ENCODE measurements at places on chromosomes 3 and 15.
A peak's percentile ranks its signal among the peaks of the same experiment; 100 is the strongest.

GRCh38 chr3:164222197-164222596, 856.1 kb downstream of the SI start:
- DNase-seq, result no peak

DNA sequence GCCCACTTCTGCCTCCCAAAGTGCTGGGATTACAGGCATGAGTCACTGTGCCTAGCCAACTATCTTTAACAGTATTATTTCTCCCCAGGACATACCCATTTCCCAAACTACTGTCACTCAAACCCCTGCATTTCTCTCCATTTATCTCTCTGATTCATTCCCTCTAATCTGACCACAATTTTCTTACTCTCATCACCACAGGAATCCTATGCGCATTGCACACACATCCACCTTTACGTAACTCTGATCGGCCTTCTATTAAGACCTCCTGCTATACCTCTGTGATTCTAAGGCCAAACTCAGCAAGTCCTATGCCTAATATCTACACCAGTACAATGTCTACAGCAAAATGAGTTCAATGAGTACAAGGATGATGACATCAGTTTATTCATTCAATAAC, 235.0 kb downstream of the ULK4 start:
- no peak for DNase-seq

- no peak for DNase-seq
These were observed 114.7 kb downstream of the ETFA start for GRCh38 chr15:76196269-76197231.

GRCh38 chr15:101317336-101317872, 22.4 kb upstream of the SNRPA1 start:
- DNase-seq, result no peak

- peak; percentile 60 for DNase-seq
These were observed 230.9 kb upstream of the CD96 start for GRCh38 chr3:111311126-111311525.

DNA sequence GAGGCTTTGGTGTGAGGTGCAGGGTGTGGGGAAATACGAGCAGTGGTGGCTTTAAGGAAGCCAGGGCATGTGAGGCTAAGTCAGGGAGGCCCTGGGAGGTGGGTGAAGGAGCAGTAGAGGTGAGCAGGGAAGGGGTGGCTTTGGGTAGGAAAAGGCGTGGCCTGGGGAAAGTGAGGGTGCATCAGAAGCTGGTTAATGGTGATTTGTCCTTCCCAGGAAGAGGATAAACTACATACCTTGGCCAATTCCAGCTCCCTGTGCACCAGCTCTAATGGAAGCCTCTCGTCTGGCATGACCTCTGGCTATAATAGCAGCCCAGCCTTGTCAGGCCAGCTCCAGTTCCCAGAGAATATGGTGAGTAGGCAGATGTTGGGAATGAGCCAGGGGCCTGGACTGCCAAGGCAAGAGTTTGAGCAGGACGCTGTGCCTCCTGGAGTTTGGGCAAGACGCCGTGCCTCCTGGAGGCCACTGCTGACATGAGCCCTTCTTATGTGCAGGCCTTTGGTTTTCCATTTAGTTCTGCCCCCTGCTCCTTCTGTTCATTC, 41.3 kb downstream of the CDAN1 start:
- no peak for DNase-seq

- DNase-seq, result no peak
These were observed 195.4 kb upstream of the TPRG1 start for GRCh38 chr3:188976407-188976806.

GRCh38 chr15:69311319-69311721, 12.6 kb downstream of the PAQR5 start:
- no peak for DNase-seq

- peak; percentile 35 for DNase-seq
These were observed 509.1 kb downstream of the SHQ1 start for GRCh38 chr3:72338942-72339669.

- DNase-seq, result no peak
These were observed 120.1 kb downstream of the SMAD6 start for GRCh38 chr15:66822114-66822513.

GRCh38 chr3:49388289-49388820, 23.4 kb downstream of the RHOA start:
- DNase-seq, result no peak

DNA sequence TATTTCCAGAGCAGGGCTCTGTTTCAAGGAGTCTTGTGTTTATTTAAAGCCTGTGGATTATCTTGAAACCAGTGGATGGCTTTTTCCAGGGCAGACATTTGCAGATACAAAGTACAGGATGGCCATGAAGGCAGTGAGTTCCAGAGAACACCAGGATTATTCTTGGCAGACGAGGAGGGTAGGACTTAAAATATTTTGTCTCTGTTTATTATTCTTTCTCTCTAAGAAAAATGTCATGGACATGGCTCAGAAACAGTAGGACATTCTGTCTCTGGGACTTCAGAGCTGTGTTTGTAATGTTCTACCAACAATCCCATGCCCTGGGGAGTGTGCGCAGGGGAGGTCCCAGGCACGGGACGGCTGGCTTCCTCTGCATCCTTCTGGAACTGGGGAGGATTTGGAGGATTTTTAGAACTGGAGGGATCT, 125.9 kb downstream of the ATP10A start:
- no peak for DNase-seq

GRCh38 chr3:62361261-62361660, 12.1 kb downstream of the FEZF2 start:
- no peak for DNase-seq

GRCh38 chr3:160771811-160772459, 15.9 kb downstream of the PPM1L start:
- DNase-seq, result no peak

DNA sequence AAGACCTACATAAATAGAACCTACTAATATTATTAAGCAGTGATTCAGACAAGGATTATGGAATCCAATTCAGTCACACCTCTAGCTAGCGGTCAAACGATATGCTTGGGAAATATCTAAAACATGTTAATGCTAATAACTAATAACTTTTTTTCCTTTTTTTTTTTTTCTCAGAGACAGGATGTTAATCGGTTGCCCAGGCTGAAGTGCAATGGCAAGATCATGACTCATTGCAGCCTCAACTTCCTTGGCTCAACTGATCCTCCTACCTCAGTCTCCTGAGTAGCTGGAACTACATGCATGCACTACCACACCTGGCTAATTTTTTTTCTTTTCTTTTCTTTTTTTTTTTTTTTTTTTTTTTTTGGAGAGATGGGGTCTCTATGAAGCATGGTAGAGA, 124.1 kb downstream of the NR2E3 start:
- DNase-seq, result no peak

GRCh38 chr15:43648649-43649429, at the start of gene CATSPER2:
CATSPER2 (minus strand) TSS chr15:43648844; CDS start chr15:43648061, 783 bp downstream.
- no peak for DNase-seq

DNA sequence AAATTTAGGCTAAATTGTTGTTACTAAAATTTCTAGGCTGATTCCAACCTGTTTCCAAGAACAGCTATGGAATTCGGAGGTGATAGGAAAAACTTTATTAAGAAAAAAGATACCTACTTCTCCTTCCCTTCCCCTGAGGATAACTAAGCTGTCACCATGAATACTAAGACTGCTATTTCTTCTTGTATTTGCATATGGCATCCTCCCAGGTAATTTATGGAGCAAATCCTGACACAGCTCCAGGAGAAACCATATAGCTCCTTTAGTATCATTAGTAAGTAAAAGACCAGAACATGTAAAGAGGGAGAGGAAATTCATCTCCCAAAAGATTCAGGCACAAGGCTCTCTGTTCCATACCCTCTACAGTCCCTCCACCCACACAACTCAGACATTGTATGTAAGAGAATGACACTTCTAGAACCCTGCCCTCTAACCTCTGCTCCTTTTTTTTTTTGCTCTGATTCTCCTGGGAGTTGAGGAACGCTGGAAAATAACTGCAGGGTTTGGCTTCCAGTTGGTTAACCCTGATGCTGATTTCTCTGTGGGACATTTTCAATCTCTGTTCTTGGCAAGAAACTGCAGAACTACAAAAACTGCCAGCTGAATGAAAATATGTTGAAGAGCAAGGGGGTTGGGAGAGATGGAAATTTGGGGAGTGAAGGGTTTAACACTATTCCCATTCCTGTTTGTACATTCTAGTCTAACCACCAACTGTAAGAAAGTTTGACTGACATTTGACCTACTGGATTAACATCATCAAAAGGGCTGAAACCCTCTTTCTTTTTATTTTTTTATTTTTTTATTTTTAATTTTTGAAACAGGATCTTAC, 14.2 kb upstream of the MAGI1 start:
- DNase-seq, result no peak

- DNase-seq, result no peak
These were observed 20.3 kb downstream of the PLXNB1 start for GRCh38 chr3:48409291-48410201.

DNA sequence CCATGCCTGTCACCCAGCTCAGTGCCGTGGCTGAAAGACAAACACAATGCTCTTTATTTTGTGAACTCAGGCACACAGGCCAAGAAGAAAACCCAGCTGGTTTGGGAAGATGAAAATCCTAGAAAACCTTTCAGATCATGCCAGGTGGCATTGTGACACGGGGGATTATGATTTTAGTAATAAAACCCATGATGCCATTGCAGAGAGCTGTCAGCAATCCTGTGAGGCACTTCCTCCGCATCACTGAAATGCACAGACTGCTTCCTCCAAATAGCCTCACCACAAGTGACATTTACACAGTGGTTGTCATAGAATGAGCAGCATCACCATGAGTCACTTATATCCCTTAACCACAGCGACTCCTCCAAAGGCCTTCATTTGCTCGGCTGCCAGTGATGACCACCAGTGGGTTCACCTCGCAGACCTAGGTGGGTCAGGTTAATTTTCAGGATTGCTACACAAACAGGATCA, 22.7 kb downstream of the ABHD6 start:
- DNase-seq, result peak; percentile 37

DNA sequence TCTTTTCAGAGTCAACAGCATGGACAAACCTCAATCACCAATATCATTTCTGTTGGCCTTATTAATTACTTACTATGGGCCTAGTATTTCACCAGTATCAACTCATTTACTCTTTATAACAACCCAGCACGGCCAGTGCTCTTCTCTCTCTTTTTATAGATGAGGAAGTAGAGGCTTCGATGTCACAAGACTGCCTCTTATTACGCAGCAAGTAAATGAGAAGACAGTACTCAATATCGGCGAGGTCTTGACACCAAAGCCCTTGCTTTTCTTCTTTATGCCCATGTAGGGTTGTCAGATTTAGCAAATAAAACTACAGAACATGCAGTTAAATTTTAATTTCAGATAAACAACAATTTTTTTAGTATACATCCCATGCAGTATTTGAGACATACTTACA, 99.0 kb upstream of the KCNMB2 start:
- DNase-seq, result no peak

DNA sequence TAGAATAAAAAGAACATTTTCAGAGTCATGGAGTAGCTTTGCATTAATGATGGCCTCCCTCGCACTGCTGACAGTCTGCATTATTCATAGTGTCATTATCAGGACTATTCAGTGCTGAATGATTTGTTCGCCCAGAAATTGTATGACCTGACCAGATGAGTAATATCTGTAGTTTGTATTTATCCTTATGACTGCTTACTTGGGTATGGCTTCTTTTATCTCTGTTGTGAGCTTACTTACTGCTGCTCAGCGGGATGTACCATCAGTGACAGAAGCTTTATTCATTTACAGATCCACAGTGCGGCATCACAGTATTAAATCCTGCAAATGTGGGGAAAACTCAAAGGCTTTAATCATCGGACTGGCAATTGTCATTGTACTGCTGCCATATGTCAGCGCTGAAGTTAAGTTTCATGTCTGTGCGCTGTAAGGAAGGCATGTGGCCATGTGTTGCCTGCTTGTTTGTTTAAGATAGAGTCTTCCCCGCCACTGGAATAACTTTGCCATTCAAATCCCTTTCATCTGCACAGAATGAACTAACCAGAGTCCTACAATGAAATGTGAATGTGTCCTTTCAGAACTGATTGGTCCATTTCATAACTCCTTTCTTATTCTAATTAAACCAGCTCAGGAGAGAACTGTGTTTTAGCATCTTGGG, 262.2 kb downstream of the CHL1 start:
- DNase-seq, result no peak

DNA sequence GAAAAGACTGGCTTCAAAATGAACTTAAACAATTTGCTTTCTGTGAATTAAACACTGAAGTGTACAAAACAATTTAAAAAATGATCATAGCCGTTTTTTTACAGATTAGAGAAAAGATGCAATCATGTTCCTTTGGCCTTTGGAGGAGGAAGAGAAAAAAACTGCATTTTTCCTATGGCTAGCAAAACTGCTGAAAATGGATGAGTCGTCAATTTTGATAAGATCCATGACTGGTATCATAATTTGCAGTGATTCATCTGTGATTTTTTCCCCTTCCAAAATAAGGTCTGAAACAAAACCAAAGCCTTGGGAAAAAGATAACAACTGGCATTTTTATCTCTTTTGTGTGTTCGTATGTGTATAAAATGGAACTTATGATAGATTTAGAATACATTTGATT, 255.6 kb upstream of the SATB1 start:
- no peak for DNase-seq

DNA sequence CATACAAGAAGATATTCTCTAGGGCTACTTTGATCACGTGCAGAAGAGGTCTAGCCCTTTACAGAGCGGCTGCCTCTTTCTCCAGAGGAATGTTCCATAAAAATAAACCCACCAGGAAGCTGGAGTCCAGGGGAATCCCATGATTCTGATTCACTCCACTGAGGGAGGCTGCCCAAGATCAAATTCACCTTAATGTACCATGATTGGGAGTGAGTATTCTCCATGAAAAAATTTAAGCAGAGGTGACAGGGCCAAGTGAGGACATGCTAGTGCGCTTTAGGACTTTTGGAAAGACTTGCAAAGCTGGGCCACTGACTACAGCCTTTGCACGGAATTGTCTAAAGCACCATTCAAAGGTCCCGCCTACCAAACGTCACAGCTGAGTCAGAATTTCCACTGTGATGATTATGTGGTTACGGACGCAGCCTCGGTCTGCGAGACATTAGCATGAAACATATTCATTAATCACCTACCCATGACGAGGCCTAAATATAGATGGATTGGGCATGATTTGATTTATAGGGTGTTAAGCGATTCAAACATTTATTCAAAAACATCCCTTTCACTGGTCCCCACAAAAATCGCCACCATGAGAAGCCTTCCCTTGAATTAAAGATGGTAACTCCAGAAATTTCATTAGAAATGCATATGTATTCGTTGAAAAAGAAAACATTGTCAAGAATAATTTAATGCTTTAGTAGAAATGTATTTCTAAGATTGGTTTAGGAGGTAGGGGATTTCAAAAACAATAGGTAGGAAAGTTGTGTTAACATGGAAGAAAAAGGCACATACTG, 152.6 kb downstream of the GREM1 start:
- peak; percentile 24 for DNase-seq

GRCh38 chr3:174815750-174816149, 43.4 kb upstream of the NAALADL2 start:
- no peak for DNase-seq

DNA sequence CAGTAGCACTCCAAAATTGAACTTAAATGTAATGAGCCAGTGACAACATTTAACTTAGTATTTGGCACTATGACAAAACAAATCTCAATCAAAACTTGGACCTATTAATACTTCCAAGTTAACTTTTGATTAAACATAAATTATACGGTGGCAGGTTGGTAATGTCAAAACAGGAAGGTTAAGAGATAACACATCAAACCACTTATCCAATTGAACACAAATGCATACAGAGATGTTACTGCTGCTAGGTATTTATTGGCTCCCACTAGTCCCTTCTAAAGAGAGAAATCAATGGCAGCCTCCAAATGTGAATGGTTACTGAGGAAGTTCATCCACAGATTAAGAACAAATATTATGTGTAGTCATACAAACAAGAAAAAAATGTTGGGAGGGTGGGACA, 1.8 kb downstream of the GSK3B start:
- no peak for DNase-seq

GRCh38 chr15:66387163-66388042, 691 bp downstream of the MAP2K1 start:
- DNase-seq, result peak; percentile 67

All from T-helper 1 cell (primary cell).